Stimulated activated CD8-positive, alpha-beta memory T cell treated with anti-CD3 and anti-CD28 coated beads, Interleukin-15, amount 100 ng/mL, for 24 hours (primary cell): ENCODE measurements at places on chromosomes 2 and 18.

- no peak for DNase-seq
Observed at GRCh38 chr2:1016500-1016899, 65.9 kb downstream of the SNTG2 start.

GRCh38 chr2:129069875-129070594, 751.4 kb upstream of the HS6ST1 start:
- DNase-seq: no peak

DNA sequence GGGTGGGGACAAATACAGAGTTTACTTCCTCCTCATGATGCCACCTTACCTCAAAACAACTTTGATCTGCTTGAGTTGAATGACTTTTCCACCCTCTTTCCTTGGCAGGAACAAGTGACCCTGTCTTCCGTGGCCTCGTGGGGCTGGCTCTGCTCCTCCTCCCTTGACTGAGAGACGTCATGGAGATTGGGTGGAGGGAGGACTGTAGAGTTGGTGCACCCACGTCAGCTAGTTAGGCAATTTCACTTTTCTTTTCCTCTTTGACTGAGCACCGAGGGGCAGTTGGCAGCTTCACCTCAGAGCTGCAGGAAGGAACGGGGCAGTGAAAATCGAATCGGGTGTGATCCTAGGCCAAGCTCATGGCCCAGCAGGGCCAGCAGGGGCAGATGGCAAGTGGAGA, at the start of gene SP140:
Gene SP140 (plus strand): TSS at position 251 of the 400 bp plus-strand sequence. CDS start 109 bp downstream, at position 360.
- peak; percentile 37 for DNase-seq

DNA sequence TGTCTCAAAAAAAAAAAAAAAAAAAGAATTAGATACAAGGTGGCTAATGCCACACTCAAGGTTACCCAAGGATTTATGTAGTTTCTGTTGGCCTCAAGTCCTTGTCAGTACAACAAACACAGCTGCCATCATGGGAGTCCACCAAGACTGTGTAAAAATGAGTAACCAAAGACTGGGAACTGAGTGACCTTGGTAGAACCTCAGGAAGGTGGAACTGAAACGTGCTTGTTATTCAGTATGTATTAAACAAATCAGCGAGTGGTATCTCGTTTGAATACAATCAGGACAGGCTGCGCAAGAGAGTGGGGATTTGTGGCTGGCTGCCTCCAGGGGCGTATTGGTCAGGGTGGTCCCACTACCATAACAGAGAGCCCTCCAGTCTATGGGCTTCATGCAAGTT, 1.6 kb upstream of the SFTPB start:
- DNase-seq: no peak

DNA sequence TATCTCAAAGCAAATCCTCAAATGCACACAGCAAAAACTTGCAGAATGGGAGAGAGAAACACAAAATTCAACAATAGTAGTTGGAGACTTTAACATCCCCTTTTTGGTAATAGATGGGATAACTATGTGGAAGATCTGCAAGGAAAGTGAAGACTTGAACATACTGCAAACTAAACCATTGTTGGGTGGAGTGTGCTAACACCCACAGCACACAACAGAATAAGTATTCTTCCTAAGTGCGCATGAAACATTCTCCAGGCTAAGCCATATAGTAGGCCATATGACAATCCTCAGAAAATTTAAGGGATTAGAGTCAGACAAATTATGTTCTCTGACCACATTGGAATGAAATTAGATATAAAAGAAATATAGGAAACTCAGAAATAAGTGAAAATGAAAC, 230.6 kb downstream of the FBXO15 start:
- DNase-seq: no peak

- no peak for DNase-seq
Observed at GRCh38 chr2:234684466-234684865, 187.6 kb upstream of the ARL4C start.

- no peak for DNase-seq
Observed at GRCh38 chr2:149858901-149859634, 271.5 kb upstream of the MMADHC start.

DNA sequence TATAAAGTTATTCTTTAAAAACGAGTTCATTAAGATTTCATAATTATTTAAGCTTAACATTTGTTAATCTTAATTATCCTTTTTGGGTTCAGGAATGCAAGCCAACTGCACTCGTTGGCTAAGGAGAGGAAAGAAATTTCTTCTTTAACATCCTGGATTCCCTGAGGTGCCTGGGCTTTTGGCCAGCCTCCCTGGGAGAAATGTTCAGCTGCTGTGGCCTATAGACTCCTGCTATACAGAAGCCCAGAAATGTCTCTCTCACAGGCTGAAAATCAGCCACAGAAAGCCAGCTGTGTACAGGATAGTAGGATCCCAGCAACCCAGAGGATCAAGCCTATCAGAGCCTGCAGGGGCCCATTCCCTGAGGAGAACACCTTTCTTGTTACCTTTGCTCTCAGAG, 430.3 kb downstream of the XIRP2 start:
- DNase-seq: no peak

GRCh38 chr2:75406131-75406581, 154.6 kb downstream of the EVA1A start:
- no peak for DNase-seq

DNA sequence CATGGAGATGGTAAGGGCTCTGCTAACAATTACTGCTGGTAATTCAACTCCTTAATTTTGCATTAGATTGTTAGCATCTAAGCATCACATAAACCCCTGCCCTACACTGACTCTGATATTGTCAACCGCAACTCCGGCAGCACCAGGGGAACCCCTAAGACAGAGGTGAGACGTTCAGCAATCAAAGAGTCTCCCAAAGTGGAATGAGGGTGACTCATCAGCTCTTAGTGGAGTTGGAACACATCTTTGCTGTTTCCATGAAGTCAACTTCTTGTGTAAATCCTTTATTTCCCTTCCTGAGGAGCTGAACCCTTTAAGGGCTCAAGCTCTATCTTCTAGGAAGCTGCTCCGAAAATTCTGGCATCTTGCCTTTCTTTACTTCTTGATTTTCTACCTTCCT, 52.1 kb downstream of the ABCG8 start:
- DNase-seq: no peak

GRCh38 chr2:16487686-16488085, 177.9 kb downstream of the CYRIA start:
- DNase-seq: no peak
